Heart left ventricle (tissue), 16 donors: ENCODE measurements at places on chromosomes 5 and 9. TPM values are rescaled to one million over a fixed set of nuclear protein-coding genes. Genes with fewer than 3 reads are reported as not detected.
A peak's percentile ranks its signal among the peaks of the same experiment; 100 is the strongest.

- DNase-seq: no peak
- H3K4me1 ChIP-seq: peaks cover 4% of the 10 kb centered on the region
- H3K27ac ChIP-seq: peak overlapping the region; percentile 24
- H3K36me3 ChIP-seq: peaks cover 2% of the 10 kb centered on the region
Measured at GRCh38 chr5:168557389-168557788, 21.8 kb downstream of the PANK3 start.

DNA sequence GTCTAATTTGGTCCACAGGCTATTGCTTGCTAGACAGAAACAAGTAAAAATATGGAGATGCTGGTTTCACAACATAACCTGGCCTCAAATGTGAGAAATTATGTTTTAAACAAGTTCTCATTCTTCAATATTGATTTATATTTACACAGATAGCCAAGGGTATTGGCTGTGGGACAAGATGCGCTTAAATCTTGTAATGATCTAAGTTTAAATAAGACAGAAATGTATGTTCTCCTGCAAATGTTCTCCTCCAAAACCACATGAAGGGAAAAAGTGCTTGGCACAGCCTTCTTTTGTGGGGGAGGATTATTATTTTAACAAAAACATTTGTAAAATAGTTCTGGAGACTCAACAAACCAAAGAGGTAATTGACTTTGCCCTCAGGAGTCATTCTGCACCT is 356.0 kb downstream of the DMAC1 start:
- no peak for DNase-seq
- H3K4me3 ChIP-seq: no peak overlapping the region
- H3K36me3 ChIP-seq: no peaks in the 10 kb centered on the region
- no peaks in the 10 kb centered on the region for H3K4me1 ChIP-seq
- H3K27me3 ChIP-seq: no peaks in the 10 kb centered on the region
- H3K27ac ChIP-seq: no peak overlapping the region

DNA sequence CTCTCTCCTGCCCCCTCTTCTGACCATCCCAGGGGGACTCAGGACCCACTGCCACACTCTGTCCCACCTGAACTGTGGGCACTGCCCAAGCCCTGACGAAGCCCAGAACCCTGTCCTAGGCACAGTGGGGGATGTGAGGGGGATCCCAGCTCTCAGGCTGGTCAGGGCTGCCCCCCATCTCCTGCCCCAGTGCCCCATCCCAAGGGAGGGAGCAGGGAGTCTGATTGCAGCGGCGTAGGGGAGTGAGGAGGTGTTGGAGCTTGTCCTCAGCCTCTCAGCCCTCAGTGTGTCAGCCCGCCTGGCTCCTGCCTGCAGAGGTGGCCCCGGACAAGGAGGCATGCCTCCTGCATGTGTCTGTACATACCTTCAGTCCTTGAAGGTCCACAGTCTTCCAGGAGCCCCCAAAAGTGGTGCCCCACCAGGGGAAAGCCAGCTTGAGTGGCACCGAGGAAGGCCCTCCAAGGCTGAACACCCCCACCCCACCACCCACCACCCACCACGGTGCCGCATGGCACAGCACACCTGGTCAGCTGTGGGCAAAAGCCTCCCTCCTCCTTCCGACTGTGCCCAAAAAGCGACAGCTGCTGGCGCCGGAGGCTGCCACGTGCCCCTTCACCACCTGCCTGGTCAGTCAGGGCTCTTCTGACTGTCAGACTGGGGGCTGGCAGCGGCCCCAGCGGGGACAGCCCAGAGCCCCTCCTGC is 930 bp downstream of the SARDH start:
- no peak overlapping the region for H3K4me3 ChIP-seq
- H3K27ac ChIP-seq: no peak overlapping the region

DNA sequence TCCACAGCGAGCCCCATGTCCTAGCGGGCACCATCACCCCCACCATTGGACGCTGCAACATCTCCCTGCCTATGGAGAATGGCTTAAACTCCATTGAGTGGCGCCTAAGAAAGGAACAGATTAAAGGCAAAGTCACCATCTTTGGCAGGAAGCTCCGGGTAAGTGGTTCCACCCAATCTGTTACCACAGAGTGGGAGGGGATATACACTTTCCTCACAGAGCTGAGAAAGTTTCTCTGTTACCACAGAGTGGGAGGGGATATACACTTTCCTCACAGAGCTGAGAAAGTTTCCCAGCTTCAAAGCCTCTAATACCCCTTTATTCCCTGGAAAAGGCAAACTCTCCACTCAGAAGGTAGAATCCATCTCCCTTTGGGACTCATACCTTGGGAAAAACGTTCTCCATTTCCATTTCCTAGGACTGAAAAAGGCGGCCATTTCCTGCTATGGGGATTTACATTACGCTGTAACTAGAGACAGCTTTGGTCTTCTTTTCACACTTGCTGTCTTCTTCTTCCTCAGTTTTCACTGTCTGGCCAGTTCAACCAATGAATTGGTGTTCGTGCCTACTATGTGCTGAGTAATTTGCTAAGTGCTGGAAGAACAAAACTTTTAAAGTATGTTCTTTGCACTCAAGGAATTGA is 63.4 kb upstream of the WWC1 start:
- no peaks in the 10 kb centered on the region for H3K36me3 ChIP-seq
- H3K27ac ChIP-seq: no peak overlapping the region
- peaks cover 44% of the 10 kb centered on the region for H3K4me1 ChIP-seq
- H3K4me3 ChIP-seq: no peak overlapping the region

- no peaks in the 10 kb centered on the region for H3K4me1 ChIP-seq
- no peak overlapping the region for H3K4me3 ChIP-seq
- no peaks in the 10 kb centered on the region for H3K27me3 ChIP-seq
- no peak for DNase-seq
- H3K27ac ChIP-seq: no peak overlapping the region
Measured at GRCh38 chr9:133261103-133261752, 13.8 kb downstream of the ABO start.

DNA sequence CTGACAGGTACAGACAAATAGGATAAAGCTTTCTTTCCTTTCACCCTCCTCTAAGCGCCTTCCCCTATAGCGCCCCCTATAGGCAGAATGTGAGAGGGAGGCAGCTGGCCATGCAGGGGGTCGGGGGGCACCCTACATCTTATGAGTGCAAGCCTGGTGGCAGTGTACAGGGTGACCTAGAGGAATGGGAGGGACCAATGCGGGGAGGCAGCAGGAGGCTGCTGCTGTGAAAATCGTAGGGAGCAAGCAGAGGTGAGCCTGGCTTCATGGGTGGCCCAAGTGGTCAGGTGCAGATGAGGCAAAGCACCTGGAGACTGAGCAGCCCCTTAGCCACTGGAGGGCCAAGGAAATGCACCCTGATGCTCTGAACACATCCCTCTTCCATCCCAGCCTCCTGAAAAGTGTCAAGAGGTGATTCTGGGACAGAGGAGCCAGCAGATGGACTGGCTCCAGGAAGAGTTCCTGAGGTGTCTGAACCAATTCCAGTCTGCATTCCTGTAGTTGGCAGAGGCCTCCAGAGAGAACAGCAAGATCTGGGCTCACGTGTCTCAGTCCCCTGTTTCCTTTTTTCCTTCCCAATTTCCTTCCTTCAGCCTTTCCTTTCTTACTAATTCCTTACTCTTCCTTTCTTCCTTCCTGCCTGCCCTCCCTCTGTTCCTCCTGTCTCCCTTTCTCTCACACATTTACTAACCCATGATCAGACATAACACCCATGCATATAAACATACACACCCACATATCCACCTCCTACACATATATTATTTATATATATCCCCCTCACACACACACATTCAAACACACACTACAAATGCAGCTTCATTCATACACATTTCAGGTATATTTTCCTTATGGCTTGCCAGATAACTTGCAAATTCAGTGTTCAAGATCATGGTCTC is 32.8 kb upstream of the GALNT10 start:
- no peaks in the 10 kb centered on the region for H3K4me1 ChIP-seq
- no peak for DNase-seq
- H3K27me3 ChIP-seq: no peaks in the 10 kb centered on the region
- no peaks in the 10 kb centered on the region for H3K36me3 ChIP-seq

GRCh38 chr5:11734369-11734768 is 169.9 kb downstream of the CTNND2 start:
- H3K36me3 ChIP-seq: no peaks in the 10 kb centered on the region
- H3K4me1 ChIP-seq: no peaks in the 10 kb centered on the region
- H3K4me3 ChIP-seq: no peak overlapping the region
- no peak for DNase-seq
- no peaks in the 10 kb centered on the region for H3K27me3 ChIP-seq

DNA sequence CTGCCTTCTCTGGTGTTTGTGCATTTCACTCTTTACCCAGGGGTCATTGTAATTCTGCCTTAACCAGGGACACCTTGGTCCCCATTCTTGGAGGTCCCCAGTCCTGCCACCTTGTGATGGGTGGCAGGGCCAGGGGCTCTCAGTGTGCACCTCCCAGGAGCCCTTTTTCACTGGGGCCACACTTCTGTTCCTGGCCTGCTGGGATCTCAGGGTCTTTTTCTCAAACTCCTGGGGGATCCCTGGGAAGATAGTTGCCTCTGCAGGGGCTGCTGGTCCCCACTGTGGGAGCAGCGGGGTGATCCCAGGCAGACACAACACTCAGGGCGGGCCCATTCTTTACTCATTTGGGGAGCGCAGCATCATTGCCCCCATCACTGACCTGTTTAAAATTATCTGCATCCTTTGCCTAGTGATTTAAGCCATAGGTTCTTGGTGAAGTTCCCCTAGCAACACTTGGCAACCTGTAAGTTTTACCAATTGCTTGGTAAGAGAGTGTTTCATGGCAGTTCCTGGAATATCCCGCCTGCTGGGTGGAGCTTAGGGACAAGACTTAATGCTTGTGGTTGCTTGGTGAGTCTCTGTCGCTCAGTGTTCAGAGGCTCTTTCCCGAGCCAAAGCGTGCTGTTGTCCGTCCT is 15.7 kb downstream of the PHF2 start:
- peaks cover 37% of the 10 kb centered on the region for H3K4me1 ChIP-seq
- H3K36me3 ChIP-seq: no peaks in the 10 kb centered on the region
- H3K27ac ChIP-seq: no peak overlapping the region

DNA sequence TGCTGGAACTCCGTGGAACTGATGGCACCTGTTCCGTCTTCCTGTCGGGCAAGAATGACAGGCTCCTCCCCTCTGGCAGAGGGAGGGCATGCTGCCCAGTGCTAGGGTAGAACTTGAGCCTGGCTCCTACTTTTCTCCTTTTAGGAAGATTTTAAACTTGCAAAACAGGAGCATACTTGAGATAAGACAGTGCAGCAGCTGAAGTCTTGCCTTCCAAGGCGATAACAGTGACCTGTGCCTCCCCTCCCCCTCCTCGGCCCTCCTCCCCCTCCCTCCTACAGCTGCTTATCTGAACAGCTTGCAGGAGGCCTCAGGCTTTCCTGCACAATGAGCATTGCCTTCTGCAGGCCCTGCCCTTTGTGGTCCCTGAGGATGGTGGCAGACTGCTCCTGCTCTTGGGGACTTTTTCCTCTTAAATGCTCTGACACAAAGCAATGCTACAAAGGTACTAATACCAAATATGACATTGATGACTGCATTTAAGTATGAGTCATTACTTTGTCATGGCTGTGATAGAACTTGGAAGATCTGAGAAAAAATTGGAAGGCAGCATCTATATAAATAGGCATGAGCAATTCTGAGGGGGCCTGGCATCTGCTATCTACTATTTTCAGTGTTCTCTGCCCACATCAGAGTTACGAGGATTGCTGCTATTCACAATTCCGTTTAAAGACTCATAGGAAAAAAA is 2.0 kb downstream of the GADD45G start:
- H3K36me3 ChIP-seq: no peaks in the 10 kb centered on the region
- H3K27me3 ChIP-seq: no peaks in the 10 kb centered on the region
- peaks cover 46% of the 10 kb centered on the region for H3K4me1 ChIP-seq

DNA sequence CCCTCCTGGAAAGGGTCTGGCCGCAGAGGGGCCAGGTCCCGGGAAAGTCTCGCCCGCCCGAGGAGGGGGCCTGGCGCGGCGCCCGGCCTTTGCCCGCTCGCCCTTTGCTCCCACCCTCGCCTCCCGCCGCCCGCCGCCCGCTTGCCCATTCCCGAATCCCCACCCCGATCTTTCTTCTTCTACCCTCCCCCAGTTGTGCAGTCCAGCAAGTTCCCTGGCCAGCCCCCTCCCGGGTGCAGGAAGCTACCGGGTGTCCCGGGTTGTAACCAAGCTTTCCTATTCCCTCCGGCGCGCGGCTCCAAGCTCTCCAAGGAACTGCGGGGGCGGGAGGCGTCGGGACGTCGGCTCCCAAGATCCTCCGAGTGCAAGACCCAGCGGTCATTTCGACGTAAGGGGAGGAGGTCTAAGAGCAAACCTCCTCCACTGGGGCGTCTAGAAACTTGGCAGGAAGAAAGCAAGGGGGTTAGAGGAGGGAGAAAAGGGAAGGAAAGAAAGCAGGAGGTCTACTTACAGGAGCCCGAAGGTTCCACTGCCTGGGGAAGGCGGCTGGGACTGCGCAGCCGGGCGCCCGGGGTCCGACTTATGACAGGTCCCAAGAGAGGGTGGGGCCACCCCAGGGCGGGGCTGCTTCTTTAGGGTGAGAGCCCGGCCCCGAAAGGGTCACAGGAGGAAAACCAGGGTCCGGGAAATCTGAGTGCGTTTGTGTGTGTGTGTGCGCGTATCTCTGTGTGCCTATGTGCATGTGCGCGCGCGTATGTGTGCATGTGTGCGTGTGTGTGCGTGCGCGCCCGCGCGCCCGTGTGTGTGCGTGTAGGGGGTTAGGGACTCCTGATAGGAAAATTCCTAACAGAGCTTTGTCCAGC is at the start of gene PTGR1:
TSS of gene PTGR1 (minus strand) at position 556 of the 863 bp plus-strand sequence. CDS start 2,225 bp downstream, outside the sequence.
- peak within 1 kb of the TSS; percentile 71 for H3K4me3 ChIP-seq
- peaks cover 5% of the 10 kb centered on the region for H3K4me1 ChIP-seq
- peak; percentile 94 for DNase-seq
- H3K27ac ChIP-seq: peak within 1 kb of the TSS; percentile 92
- no peaks in the 10 kb centered on the region for H3K27me3 ChIP-seq
- no peaks in the 10 kb centered on the region for H3K36me3 ChIP-seq

DNA sequence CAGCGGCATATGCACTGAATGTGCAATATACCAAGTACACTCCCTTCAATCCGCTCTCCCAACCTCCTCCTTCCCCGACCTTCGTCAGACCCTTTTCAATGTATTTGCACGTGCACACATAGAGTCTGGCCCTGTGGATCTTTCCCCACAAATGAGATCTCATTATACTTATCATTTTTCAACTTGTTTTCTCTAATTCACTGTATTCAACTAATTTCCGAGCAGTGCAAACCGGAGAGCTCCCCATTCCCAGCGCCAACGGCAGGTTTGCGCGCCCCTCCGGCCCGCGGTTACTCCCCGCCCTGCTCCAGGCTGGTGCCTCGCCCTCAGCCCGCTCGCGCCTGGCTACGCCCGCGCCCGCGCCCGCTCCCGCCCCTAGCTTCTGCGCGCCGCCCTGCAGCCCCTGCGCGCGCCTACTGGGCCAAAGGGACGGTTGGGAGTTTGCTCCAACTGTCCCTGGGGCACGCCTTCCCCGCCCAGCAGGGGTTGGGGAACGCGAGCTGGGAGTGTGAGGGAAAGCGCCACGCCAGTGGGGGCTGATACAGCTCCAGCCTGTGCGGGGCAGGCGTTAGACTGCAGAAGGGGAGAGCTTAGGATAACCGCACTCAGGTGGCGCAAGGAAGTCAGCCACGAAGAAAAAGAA is 3.3 kb upstream of the CDC20B start:
- peak overlapping the region; percentile 35 for H3K4me3 ChIP-seq
- DNase-seq: peak; percentile 28
- peaks cover 24% of the 10 kb centered on the region for H3K4me1 ChIP-seq
- no peak overlapping the region for H3K27ac ChIP-seq
- no peaks in the 10 kb centered on the region for H3K36me3 ChIP-seq
- peaks cover 86% of the 10 kb centered on the region for H3K27me3 ChIP-seq

GRCh38 chr9:127884427-127884911 is 7.0 kb upstream of the AK1 start:
- no peaks in the 10 kb centered on the region for H3K4me1 ChIP-seq
- H3K27me3 ChIP-seq: no peaks in the 10 kb centered on the region
- no peak overlapping the region for H3K27ac ChIP-seq
- no peak overlapping the region for H3K4me3 ChIP-seq
- H3K36me3 ChIP-seq: peaks cover 3% of the 10 kb centered on the region
- DNase-seq: peak; percentile 77

FOXD4 gene
- total RNA-seq: not detected

PLEKHG4B gene
- not detected for total RNA-seq

FSTL4 gene
- not detected for total RNA-seq

TCOF1 gene
- total RNA-seq: 13.7 TPM
